Ovary (tissue), 10 donors: ENCODE measurements at places on chromosomes 16 and 17.

GRCh38 chr16:86902656-86903001, 324.3 kb downstream of the FOXL1 start:
- no peak overlapping the region for H3K4me3 ChIP-seq
- H3K27ac ChIP-seq: no peak overlapping the region
- H3K4me1 ChIP-seq: peaks cover 2% of the 10 kb centered on the region
- no peaks in the 10 kb centered on the region for H3K36me3 ChIP-seq

DNA sequence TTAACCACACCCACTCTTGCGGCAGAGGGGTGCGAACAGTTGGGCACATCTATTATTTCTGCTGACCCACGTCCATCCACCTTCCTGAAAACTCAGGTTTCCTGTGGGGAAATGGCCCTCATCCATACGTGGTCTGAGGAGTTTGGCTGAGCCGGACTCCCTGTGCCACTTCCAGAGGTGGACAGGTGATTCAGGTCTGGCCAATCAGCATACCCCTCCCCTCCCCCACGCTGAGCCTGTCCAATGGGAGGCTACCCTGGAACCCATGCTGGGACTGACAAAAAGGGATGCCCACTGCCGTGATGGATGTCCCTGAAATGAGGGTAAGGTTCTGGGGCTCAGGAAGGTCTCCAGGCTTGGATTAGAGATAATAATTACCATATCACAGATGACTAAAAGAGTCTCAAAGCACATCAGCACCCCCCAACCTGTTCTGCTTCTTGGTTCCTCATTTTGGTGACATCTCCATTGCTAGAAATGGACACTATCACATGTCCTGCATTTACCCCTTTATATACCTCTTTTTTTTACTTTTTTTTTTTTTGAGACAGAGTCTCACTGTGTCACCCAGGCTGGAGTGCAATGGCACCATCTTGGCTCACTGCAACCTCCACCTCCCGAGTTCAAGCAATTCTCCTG, 5.3 kb upstream of the MAPK7 start:
- H3K27ac ChIP-seq: no peak overlapping the region
- no peaks in the 10 kb centered on the region for H3K27me3 ChIP-seq
- no peaks in the 10 kb centered on the region for H3K36me3 ChIP-seq
- no peak for DNase-seq

DNA sequence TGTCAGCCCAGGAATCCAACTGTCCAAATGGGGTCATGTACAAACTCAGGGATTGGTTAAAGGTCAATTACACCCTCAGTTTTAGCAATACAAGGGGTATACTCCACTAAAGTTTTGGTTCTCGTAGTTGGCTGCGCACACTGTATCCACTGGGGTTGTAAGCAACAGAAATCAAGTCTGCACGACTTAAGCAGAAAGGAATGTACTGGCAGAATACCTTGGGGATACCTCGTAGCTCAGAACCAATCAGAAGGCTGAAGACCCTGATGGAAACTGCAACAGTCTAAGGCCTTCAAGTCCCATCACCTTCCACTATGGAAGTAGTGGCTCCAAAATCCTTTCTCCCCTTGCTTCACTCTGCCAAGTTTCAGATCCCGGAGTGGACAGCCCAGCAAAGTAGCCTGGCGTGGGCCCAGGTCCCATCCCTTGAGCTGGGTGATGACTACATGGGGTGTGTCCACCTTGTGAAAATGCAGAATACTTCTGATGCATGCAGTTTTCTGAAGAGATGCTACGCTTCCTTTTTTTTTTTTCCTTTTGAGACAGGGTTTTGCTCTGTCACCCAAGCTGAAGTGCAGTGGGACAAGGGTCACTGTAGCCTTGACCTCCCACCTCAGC, 21.1 kb upstream of the RPH3AL start:
- H3K36me3 ChIP-seq: no peaks in the 10 kb centered on the region
- H3K4me3 ChIP-seq: no peak overlapping the region
- H3K4me1 ChIP-seq: peaks cover 4% of the 10 kb centered on the region
- DNase-seq: no peak

- H3K4me1 ChIP-seq: no peaks in the 10 kb centered on the region
- H3K36me3 ChIP-seq: no peaks in the 10 kb centered on the region
- no peak for DNase-seq
- H3K27ac ChIP-seq: no peak overlapping the region
Observed at GRCh38 chr17:32954477-32954876, 26.5 kb downstream of the TMEM98 start.

GRCh38 chr17:38361694-38362465, 10.2 kb downstream of the SOCS7 start:
- H3K27ac ChIP-seq: no peak overlapping the region
- DNase-seq: no peak
- no peaks in the 10 kb centered on the region for H3K27me3 ChIP-seq
- H3K4me1 ChIP-seq: peaks cover 2% of the 10 kb centered on the region
- no peak overlapping the region for H3K4me3 ChIP-seq

DNA sequence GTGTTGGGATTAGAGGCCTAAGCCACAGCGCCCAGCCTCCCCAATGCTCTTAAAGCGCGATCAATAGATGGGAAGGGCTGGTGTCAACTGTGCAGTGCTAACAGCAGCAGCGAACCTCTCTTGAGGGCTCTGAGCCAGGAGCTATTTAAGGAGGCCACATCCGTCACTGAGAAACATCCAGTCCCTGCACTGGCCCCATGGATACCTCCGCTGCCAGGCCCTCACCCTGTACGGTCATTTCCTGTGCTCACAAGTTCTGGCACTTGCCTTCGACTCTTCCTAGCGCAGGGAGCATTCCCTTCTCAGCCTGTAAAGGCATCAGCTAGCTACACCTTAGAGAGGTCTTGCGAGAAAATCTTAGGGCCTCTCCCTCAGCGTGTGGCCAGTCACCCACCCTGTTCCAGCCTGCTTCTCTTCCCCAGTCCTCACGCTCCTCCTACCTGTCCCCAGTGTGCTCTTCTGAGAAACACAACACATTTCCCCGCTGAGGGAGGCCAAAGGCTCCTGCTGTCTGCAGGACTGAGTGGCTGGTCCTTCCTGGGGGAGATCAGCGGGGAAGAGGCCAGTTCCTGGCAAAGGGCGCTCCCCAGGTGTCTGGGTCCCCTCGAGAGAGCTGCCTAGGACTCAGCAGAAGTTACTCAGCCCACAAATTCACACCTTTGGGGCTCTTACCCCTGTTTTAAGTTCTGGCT, 28.6 kb downstream of the GTF3C1 start:
- no peaks in the 10 kb centered on the region for H3K4me1 ChIP-seq
- DNase-seq: no peak
- no peak overlapping the region for H3K4me3 ChIP-seq
- no peak overlapping the region for H3K27ac ChIP-seq
- H3K36me3 ChIP-seq: no peaks in the 10 kb centered on the region

DNA sequence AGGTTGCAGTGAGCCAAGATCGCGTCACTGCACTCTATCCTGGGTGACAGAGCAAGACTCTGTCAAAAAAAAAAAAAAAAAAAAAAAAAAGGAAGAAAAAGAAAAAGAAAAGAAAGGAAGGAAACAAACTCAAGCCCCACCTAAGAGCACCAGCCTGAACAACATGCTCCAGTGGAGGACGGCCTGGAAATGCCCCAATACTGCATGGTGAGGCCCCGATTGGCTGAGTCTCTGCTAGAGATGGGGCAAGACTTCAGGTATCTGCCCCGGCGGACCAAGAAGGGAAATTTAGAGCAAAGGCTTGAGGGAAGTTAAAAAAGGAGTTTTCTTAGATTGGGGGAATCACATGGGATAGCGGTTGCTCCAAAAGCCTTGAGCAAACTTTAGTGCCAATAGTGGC, 10.4 kb upstream of the ZNF652 start:
- no peak overlapping the region for H3K4me3 ChIP-seq
- no peaks in the 10 kb centered on the region for H3K36me3 ChIP-seq
- no peaks in the 10 kb centered on the region for H3K4me1 ChIP-seq
- no peaks in the 10 kb centered on the region for H3K27me3 ChIP-seq
- DNase-seq: no peak

- H3K4me3 ChIP-seq: no peak overlapping the region
- no peak for DNase-seq
- H3K27me3 ChIP-seq: no peaks in the 10 kb centered on the region
- H3K36me3 ChIP-seq: no peaks in the 10 kb centered on the region
- H3K27ac ChIP-seq: no peak overlapping the region
Observed at GRCh38 chr17:33838281-33838680, 416.8 kb upstream of the CCL2 start.

DNA sequence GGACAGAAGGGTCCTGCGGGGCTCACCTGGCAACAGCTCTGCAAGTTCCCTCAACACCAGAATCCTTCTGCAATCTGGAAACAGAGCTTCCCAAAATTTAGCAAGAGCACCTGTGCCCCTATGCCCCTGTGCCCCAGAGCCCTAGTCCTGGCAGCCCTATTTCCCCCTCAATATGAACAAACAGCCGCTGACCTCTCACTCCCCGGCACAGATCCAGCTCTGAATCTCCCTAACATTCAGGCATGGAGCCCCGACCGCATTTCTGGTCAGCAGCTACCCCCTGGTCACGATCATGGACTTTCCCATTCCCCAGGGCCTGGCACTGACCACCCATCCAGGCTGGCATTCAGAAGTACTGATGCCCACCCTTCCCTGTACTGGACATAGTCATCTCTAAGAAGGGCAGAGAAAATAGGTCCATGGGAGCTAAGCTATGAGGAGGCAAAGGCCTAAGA, 110.8 kb upstream of the SMURF2 start:
- DNase-seq: no peak
- no peak overlapping the region for H3K4me3 ChIP-seq
- H3K27me3 ChIP-seq: no peaks in the 10 kb centered on the region
- H3K36me3 ChIP-seq: no peaks in the 10 kb centered on the region
- no peak overlapping the region for H3K27ac ChIP-seq
- peaks cover 2% of the 10 kb centered on the region for H3K4me1 ChIP-seq

DNA sequence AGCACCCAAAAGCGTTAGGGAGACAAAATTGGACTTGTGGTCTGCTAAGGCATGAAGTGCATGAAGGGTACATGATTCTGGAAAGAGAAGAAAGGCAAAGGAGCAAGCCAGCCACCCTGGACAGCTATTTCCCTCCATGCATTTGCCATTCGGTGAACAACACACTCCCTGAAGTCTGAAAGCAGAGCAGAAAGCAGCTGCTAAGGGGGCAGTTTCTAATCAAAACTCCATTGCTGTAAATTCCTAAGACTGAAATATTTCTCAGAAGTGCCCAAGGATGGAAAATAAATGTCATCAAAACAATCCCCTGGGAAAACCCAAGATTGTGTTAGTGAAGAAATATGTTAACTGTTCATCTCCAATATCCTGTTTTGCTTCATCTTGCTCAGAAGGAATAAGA, 44.3 kb downstream of the PMP22 start:
- no peak overlapping the region for H3K27ac ChIP-seq
- no peaks in the 10 kb centered on the region for H3K36me3 ChIP-seq
- H3K4me3 ChIP-seq: no peak overlapping the region
- H3K27me3 ChIP-seq: no peaks in the 10 kb centered on the region

DNA sequence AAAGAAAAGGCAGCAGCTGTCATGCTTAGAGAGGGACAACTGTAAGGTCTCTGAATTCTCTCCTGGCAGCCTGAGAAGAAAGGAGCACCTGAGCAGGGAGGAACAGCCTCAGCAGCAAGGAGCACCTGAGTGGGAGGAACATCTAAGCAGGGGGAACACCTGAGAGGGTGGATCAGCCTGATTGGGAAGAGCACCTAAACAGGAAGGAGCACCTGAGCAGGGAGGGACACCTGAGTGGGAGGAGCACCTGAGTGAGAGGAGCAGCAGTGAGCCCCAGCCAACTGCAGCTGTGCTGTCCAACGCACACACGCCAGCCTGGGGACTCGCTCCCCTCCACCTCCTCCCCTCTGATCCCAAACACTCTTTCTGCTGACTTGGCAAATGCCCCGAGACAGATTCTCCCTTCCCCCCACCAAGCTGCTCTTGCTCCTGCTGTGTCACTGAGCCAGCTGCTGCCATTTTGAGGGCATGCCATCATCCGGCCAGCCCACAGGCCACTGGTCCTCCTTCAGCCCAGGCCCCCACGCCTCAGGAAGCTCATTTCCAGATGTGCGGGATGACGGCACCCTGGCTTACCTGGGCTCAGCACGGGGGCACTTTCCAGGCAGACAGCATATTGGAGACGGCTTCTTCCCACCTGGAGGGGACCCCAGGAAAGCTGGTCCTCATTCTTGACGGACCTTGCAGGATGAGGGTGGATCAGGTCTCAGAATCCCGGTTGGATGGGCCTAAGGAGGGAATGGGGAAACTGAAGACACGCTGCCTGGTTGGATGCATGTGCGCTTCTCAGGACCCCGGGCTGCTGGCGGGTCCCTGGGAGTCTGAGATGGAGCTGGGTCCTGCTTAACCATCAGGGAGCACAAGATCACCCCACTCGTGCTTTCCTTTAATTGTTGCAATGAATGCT, 57.7 kb upstream of the RBFOX3 start:
- no peak overlapping the region for H3K4me3 ChIP-seq
- DNase-seq: no peak
- H3K27me3 ChIP-seq: no peaks in the 10 kb centered on the region
- no peaks in the 10 kb centered on the region for H3K36me3 ChIP-seq

DNA sequence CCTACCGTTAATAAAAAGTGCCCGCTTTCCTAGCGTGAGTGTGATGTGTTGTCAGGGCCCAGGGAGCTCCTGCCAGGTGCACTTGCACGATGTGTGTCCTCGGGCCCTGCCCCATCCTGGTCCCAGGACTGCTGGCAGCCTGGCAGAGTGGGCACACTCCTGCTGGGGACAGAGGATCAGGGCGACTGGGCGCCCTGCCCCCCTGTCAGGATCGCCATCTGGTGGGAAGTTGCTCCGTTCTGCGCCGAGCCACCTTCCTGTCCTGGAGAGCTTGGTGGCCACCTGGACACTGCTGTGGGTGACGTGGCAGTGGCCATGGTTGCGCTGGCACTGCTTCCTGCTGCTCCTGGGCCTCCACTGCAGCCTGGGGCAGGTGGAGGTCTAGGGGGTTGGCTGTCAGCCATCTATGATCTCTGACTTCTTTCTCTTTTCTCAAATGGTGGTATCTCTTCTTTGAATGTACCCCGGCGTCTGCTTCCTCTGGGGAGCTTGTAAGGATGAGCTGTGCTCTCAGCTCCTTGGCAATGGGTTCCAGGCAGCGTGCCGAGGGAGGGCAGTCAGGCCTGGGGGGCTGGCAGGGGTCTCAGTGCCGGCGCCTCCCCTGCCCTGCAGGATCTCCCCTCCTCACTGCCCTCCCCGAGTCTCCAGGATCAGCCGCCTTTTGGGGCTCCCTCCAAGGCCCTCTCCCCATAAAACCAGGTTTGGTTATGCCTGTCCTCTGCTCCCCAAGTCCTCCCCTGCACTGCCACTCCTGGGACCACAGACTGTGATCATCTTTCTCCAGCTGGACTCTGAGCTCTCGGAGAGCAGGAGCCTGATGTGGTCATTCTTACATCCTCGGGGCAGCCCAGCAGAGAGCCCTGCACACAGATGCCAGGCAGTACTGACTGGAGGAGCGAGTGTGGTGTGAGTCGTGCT, 76.9 kb downstream of the AMFR start:
- no peak overlapping the region for H3K27ac ChIP-seq
- H3K27me3 ChIP-seq: no peaks in the 10 kb centered on the region
- H3K4me1 ChIP-seq: no peaks in the 10 kb centered on the region
- H3K36me3 ChIP-seq: no peaks in the 10 kb centered on the region
- DNase-seq: no peak

DNA sequence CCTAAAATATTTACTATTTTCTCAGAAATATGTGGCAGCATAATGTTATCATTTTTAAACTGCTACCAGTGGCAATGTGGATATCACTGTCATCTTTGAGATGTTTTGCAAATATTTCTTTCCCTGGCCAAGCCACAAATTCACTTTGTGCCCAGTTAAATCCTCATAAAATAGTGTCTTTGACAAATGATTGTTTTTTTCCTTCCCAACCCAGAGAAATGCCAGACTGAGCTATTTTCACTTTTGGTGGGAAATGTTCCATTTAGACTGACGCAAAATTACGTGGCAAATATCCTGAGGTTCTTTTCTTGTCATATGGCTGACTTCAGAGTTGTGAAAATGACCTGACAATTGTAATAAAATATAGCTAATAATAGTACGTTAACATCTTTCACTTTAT, 807.0 kb upstream of the SOX9 start:
- no peak overlapping the region for H3K4me3 ChIP-seq
- DNase-seq: no peak
- H3K36me3 ChIP-seq: no peaks in the 10 kb centered on the region
